Left renal pelvis (tissue), 4 donors: ENCODE measurements at places on chromosomes 6 and 20.

DNA sequence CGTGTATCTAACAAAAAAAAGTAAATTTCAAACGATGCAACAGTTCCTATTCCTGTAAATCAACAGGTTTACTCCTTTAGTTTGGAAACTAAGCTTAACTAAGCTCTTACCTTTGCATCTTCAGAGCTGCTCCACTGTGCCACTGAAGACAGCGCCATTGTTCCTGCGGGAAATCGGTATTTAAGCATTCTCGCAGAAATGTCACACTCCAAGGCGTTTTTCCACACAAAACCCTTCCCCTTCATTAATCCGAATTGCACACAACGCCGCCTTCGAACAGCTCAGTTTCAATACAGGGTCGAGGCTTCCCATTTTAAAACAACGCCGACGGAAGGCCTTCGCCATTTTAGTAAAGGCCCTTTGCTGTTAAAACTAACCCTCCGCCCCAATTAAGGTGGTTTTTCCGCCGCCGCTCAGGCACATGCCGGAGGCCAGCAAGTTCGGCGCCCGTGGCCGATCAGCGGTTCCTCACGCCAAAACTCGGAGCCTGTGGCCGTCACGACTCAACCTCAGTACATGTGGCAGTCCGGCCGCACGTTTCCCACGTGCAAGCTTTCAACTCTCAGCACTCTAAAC, 35.4 kb upstream of the SYNCRIP start:
- peak; percentile 19 for DNase-seq

GRCh38 chr6:85547719-85548118, 45.9 kb downstream of the SNX14 start:
- DNase-seq = no peak

- DNase-seq = no peak
Observed at GRCh38 chr6:166145751-166146150, 21.9 kb downstream of the TBXT start.

GRCh38 chr6:16802071-16802470, 40.8 kb upstream of the ATXN1 start:
- DNase-seq = no peak

- no peak for DNase-seq
Observed at GRCh38 chr6:28531479-28532128, 5.9 kb downstream of the GPX5 start.

DNA sequence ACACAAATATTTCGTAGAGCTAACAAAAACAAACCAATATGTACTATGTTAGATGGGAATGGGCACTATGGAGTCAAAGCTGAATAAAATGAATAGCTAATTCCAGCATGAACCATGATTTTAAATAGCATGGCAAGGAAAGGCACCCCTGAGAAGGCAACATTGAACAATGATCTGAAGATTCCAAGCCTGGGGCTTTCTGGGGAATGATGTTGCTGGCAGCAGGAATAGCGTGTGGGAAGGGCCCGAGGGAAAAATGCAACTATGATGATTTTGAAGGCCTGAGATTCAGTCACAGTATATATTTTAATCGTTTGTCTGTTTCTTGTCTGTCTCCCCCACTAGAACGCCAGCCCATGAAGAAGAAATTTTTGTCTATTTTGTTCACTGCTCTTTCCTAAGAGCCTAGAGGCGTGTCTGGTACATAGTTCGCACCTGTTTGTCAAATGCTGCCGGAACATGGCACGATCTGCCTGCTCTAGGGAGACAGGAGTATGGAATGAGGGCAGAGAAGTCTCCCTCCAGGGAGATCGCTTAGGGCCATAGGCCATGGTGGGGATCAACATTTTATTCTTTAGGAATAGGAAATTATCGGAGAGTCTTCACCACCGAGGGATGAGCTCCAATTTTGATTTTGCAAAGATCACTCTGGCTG, 84.8 kb upstream of the EYA2 start:
- DNase-seq = no peak

DNA sequence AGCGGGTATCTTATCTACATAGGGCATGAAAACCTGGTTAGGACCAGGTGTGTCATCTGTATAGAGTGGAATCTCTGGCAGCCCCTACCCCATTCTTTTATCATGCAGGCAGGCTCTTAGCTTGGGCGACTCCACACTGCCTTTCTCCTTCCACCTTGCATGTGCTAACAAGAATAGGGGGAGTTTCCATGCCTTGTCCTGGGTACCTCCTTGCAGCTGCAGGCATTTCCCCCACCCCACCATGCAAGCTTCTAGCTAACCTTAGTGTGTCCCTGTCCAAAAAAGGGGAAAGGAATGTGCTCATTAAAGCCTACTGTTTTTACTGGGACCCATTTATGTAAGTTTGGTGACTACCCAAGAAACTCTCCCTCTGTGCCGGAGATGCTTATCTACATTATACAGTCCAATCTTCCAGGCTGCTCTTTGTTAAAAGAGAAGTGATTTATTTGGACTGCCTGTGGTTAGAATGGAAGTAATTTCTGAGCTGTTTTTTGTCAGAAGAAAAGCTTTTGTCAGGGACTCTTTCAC, 10.5 kb upstream of the CEP43 start:
- no peak for DNase-seq

- no peak for DNase-seq
Observed at GRCh38 chr6:79941489-79942151, 5.7 kb downstream of the ELOVL4 start.

DNA sequence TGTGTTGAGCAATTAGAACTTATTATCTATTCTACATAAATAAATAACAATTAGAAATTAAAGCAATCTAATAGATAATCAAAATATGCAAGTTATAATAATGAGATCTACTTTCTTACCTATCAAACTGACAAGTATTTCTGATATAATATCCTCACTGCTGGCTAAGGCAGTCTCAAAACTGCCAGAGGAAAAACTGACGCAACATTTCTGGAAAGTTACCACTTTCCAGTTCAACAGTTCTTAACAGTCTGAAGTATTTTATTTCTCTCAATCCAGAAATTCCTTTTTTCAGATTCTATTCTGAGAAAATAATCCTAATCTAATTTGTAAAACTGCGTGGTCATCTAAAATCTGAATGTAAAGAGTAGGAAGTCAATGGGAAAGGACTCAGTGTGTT, 121.0 kb downstream of the TRDN start:
- DNase-seq = no peak

GRCh38 chr6:23663096-23663495, 462.9 kb upstream of the NRSN1 start:
- no peak for DNase-seq
